ENCODE measurements at places on chromosomes 4 and X.

DNA sequence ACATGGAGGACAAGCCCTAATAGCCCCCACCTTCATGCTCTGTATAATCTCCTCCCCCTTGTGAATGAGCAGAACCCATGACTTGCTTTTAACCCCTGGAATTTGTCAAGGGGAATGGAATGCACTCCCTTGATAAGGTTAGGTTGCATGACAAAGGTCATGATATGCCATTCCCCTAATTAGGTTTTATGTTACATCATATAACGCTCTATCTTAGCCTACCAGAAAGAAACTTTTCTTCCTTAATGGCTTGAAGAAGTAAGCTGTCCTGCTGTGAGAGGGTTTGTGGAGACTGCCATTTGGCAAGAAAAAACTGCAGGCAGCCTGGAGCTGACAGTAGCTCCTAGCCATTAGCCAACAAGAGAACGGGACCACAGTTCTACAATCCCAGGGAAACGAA is 399.8 kb upstream of the MAD2L1 start:
- DNase-seq: no peak

DNA sequence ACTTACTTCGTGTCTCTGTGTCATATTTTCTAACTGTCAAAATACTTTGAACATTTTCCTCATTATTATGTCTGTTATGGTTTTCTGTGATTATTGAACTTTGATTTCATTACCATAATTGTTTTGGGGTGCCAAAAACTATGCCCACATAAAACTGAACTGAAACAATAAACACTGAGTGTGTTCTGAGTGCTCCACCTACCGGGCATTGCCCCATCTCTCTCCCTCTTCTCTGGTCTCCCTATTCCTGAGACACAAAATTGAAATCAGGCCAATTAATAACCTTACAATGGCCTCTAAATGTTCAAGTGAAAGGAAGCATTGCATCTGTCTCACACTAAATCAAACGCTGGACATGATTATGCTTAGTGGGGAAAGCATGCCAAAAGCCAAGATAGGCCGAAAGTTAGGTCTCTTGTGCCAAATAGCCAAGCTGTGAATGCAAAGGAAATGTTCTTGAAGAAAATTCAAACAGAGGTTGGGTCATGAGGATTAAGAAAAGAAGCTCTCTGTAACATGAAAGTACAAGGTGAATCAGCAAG is 972.3 kb downstream of the PCDH7 start:
- no peak for DNase-seq

DNA sequence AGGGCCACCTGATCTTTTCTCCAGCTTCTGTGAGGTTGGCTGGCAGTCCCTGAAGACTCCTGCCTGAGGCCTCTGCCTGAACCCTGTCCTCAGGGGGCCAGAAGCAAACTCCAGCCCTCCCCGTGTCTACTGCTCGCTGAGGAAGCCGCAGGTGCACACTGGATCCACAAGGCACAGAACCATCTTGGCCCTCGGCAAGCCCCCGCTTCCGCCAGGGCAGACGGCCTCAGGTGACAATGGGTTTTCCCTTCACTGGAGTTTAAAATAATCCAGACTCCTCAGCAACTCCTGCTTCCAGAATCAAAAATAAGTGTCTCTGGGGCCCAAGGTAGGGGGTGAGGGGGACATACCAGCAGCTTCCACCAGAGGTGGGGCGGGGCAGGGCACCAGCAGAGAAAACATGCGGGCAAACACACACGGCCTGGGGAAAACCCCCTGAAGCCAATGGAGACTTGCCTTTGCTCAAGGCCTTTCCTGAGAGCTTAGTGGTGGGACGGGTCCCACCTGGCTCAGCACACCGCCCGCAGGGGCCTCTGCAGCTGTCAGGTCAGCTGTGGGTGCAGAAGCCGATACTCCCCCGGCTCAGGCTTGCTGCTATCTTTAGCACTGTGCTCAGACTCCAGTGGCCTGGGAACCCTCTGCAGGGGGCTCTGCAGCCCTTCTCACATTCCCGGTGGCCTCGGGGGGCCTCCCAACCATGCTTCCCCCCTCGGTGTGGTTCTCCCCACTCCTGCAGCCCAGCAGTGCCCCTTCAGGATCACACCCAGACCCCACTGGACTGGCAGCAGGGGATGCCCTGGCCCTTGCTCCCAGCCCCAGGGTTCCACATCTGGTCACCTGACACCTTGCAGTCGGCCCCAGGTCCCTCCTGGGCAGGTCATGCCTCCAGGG is 1.9 kb downstream of the MYL5 start:
- no peak for DNase-seq

GRCh38 chr4:12399781-12400180 is 971.1 kb upstream of the HS3ST1 start:
- no peak for DNase-seq

DNA sequence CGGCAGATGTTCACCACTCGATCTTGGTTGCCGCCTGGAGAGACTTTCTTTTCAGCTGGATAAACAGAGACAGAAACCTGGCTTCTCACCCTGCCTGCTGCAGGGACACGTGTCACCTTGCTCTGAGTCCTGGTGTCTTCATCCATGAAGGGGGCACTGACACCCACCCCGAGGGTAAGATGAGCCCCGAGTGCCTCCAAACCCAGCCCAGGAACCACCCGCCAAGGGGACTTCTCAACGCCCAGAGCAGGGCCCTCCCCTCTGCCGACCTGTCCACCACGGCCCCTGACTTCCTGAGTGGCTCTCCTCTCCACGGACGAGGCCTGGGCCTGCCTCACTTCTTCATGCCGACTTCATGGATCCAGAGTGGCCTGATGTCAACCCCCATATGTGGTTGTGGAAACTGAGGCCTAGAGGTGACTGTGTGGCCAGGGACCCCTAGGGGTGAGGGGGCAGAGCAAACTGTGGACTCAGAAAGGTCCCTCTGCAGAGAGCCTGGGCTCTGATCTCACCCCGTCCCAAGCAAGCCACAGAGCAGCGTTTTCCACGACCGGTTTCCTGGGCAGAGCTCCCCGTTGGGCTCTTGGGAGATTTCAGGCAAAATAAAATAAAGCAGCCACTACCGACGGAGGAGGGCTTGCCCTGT is 5.1 kb downstream of the ADRA2C start:
- DNase-seq: no peak

DNA sequence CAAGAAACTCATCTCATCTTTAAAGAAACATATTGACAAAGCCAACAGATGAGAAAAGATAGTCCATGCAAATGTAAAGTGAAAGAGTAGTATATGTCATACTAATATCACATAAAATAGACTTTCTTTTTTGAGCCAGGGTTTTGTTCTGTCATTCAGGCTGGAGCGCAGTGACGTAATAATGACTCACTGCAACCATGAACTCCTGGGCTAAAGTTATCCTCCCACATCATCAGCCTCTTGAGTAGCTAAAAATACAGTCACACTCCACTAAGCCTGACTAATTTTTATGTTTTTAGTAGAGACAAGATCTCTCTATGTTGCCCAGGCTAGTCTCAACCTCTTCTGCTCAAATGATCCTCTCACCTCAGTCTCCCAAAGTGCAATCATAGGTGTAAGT is 51.8 kb upstream of the TRAM1L1 start:
- DNase-seq: no peak

- DNase-seq: no peak
Measured at GRCh38 chrX:120769576-120770341, 105.9 kb downstream of the CT47B1 start.

DNA sequence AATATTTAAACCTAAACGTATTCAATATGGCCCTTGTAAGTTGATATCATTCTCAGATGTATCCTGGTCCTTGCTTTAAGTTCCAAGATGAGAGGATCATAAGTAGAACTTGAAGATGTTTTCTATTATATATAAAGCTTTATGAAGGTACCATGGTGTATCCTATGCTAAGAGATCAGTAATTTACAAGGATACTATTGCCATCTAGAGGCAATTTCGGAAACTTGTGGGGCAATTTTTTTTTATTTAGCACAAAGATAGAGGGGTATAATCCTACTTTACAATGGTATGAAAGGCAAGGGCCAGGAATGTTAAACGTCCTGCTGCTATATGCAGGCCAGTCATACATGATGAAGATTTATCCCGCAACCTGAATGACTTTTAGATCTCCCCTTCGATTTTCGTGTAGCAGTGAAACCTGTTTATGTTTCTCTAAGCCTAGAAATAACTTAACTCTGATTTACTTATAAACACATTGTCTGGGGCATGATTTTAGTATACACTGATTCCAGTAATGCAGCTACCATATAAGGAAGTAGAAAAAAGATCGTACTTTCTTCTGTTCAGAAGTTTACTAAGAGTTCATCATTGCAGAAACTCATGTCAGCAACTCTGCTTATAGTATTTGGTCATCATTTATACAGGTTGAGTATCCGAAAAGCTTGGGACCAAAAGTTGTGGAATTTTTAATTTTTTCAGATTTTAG is 2.6 kb downstream of the SLC25A31 start:
- no peak for DNase-seq

GRCh38 chrX:114924856-114925255 is 92.6 kb downstream of the IL13RA2 start:
- DNase-seq: no peak

DNA sequence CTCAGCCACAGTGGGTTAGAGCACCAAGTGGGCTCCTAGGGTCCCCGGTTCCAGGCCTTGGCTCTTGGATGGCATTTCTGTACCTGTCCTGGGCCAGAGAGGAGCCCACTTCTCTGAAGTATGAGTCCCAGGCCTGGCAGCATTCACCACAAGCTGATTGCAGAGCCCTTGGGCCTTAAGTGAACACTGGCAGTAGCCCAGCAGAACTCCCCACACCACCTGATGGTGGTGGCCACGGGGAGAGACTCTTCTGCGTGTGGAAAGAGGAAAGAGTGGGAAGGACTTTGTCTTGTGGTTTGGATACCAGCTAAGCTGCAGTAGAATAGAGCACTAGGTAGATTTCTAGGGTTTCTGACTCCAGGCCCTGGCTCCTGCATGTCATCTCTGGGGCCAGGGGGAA is 104.8 kb downstream of the DLG3 start:
- no peak for DNase-seq

- no peak for DNase-seq
Measured at GRCh38 chr4:158133551-158133950, 39.3 kb downstream of the GASK1B start.

DNA sequence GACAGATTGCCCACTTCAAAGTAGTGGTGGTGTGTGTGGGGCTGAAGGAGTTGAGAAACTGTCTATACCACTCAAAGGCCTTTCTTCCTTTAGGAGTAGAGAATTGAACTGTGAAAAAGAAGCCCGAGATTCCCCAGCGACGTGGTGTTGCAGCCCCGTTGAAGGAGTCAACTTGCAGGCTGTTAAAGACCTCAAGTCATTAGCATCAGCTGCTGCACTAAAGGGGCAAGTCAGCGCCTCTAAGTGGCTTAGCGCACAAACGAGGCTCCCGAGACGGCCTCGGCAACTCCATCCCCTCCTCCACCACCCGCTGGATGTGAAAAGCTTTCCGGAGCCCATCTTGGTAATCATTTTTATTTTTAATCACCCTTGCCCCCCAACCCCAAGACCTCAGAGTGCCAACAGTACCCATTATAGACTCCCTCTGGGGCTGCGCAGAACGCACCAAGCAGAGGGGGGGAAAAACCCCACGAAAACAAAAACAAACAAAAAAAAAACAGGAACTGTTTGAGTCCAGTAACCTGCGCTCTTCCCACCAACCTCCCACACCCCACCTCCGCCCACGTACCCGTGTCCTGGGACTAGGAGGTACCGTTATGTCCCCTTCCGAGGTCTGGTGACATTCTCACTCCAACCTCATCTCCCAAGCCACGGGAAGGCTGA is 913 bp upstream of the PRDM8 start:
- no peak for DNase-seq

GRCh38 chr4:57501720-57502119 is 391.5 kb upstream of the IGFBP7 start:
- DNase-seq: no peak

DNA sequence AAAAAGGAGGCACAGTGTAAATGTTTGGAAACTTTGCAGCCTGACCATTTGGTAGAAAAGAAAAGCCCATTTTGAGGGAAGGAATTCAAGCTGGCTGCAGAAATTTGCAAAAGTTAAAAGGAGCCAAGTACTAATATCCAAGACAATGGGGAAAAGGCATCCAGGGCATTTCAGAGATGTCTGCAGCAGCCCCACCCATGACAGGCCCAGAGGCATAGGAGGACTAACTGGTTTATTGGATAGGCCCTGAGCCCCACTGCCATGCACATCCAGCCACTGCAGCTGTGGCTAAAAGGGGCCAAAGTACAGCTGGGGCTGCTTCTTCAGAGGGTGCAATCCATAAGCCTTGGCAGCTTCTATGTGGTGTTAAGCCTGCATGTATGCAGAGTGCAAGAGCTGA is 104.9 kb downstream of the HS3ST1 start:
- DNase-seq: no peak

GRCh38 chr4:89765966-89766365 is 71.0 kb downstream of the SNCA start:
- no peak for DNase-seq

GRCh38 chr4:4461850-4462249 is 74.9 kb downstream of the NSG1 start:
- DNase-seq: peak; percentile 38

- DNase-seq: no peak
Measured at GRCh38 chrX:130165181-130165702, 399 bp downstream of the AIFM1 start.

- no peak for DNase-seq
Measured at GRCh38 chr4:95596676-95597075, 47.9 kb upstream of the UNC5C start.

DNA sequence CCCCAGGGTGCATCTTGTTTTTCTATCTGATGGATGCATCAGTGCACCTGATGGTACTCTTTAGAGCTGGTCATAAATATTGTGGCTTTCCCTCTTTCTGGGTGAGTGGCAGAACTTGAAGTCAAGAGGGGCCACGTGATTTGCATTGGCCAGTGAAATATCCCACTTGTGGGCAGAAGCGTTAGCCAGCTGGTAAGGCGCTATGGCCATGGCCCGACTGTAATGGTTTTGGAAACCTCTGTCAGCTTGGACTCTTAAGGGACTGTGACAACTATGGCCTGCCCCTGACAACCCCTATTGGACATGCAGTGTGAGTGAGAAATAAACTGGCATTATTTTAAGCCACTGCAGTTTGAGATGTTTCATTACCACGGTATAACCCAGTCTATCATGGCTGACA is 72.8 kb downstream of the SEL1L3 start:
- DNase-seq: no peak

- no peak for DNase-seq
Measured at GRCh38 chr4:84920617-84921016, 45.9 kb downstream of the WDFY3 start.

DNA sequence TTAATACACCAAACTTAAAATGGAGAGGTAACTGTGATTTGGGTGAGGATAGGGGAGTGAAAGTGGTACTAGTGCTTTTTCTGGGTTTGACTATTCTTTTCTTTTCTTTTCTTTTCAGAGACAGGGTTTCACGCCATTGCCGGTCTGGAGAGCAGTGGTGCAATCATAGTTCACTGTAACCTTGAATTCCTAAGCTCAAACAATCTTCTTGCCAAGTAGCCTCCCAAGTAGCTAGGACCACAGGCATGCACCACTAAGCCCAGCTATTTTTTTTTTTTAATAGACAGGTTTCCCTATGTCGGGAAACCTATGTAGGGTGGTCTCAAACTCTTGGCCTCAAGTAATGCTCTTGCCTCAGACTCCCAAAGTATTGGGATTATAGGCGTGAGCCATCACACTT is 3.0 kb upstream of the ARMCX4 start:
- no peak for DNase-seq
